T1000 (cell line): ENCODE measurements at places on chromosomes 2 and 18.

GRCh38 chr2:136496966-136497365, 268.4 kb upstream of the THSD7B start:
- DNase-seq = no peak

- peak; percentile 15 for DNase-seq
Measured at GRCh38 chr18:24118750-24119577, 19.9 kb upstream of the CABYR start.

DNA sequence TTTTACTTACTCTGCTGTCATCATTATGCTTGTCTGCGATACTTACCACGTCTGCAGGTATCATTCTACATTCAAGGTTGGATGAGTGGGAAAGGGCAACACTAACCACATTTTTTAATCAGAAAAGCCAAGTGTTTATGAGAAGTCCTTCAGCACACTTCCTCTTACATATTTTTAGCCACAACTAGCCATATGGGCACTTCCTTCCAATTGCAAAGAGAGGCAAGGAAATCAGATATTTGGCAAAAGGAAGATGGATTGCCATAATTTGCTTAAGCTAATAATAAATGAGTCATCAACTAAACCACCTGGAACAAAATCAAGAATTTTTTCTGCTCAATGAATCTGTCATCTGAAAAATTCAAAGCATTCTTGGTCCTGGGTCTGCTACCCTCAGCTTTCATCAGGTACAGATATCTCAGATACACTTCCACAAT, 16.7 kb upstream of the MRO start:
- DNase-seq = no peak

DNA sequence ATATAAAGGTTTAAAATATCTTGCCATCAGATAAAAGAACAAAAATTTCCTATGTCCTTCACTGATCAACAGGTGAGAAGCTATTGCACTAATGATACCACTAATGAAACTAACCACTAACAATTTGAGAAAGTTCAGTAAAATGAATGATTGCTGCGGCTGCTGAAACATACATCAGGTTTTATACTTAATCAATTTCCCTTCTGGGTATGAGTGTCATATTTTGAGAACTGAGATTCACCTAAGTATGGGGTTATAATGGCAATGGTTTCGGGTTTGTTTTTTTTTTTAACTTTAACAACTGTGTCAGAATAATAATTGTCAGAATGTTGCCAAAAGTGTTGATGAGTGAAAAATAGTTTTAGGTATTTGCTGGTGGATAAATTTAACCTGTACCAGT, 151.3 kb upstream of the SLC39A10 start:
- no peak for DNase-seq

DNA sequence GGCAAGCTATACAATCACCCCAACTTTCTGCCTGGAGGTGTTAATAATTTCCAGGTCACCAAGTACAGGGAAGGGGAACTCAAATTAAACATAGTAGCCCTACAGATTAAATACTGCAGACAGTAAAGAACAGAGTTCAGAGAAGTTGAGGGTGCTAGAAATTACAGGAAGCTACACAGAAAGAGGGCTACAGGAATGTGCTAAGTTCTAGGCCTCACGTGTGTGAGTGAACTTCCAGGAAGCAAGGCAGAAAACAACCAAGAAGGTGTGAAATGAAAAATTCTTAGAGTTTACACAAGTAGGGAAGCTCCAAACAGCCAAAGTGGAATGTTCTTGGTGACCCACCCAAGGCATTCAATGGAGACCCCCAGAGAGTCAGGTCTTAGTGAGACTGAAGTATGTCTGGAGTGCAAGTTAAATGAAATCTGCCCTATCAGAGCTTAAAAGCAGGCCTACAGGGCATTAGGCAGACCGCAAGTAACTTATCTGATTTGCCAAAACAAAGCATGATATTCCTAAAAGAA, 58.1 kb upstream of the RNU4ATAC start:
- no peak for DNase-seq

GRCh38 chr2:161374446-161374845, 41.7 kb upstream of the TBR1 start:
- no peak for DNase-seq

GRCh38 chr2:37573451-37574388, 97.7 kb downstream of the CDC42EP3 start:
- no peak for DNase-seq

DNA sequence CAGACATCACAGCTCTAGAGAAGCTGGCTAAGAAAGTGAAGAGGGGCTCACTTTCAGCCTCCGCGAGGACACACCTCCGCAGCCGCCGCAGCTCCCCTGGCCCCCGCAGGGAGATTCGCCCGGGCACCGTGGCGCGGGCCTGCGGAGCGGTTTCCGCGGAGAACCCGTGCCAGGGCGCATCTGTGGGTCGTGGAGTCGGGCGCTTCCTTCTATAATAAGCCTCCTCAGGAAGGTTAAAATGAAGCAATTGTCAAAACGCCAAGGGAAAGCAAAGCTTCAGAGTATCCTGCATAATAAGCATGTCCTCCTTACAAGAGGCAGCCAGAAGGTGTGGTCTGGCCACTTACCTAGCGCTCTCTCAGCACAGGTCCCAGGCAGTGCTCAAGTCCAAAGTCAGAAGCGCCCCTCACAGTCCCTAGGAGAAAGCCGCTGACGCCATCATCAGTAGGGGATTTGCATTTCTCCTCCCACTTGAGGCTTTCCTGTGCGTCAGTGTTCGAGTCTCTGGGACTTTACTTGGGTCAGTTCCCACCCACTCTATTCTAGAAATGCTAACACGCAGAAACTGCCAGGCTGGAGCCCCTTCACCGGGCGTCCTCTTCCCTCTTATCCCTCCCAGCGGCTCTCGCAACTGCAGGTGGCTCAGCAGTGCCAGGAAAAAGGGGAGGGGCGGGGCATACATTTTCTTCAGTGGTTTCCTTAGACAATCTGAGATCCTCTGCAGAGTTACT, at the start of gene STAT4:
Gene STAT4, minus strand, starts transcription at position 395 of the 731 bp plus-strand sequence. CDS start 2,791 bp downstream, outside the sequence.
- no peak for DNase-seq

GRCh38 chr2:85776672-85777071, 22.9 kb downstream of the ATOH8 start:
- DNase-seq = no peak
